Panc1 (cell line): ENCODE measurements at places on chromosomes 12 and 14.
A peak's percentile ranks its signal among the peaks of the same experiment; 100 is the strongest.

DNA sequence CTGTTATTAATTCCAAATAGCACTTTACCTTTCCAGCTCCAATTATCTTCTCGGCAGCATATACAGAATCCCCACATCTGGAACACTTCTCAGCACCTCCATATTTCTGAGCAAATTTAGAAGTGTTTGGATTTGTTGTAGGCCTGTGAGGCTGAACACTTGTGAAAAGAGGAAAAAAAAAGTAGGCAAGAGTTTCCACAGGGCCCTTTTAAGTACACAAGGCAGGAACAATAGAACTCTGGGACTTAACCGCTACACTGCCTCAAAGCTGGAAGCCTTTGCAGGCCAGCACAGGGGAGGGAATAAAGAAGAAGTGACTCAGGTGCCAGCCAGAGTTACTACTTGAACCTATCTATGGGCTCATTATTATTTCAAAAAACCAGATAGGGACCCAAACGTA lies 18.6 kb downstream of the CSRP2 start:
- no peak for DNase-seq

DNA sequence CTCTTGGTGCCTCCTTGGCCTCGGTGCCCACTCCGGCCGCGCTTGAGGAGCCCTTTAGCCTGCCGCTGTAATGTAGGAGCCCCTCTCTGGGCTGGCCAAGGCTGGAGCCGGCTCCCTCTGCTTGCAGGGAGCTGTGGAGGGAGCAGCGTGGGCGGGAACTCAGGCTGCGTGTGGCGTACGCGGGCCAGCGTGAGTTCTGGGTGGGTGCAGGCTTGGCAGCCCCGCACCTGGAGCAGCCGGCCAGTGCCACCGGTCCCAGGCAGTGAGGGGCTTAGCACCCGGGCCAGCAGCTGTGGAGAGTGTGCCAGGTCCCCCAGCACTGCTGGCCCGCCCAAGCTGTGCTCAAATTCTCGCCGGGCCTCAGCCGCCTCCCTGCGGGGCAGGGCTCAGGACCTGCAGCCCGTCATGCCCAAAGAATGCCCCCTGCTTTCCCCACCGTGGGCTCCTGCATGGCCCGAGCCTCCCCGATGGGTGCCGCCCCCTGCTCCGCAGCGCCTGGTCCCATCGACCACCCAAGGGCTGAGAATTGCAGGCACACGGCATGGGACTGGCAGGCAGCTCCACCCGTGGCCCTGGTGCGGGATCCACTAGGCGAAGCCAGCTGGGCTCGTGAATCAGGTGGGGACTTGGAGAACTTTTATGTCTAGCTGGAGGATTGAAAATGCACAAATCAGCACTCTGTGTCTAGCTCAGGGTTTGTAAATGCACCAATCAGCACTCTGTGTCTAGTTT lies 129.2 kb downstream of the PAWR start:
- no peak for DNase-seq

GRCh38 chr12:77113971-77114370 lies 48.6 kb upstream of the E2F7 start:
- DNase-seq = no peak

- no peak for DNase-seq
Measured at GRCh38 chr14:93285044-93285443, 47.8 kb downstream of the BTBD7 start.

DNA sequence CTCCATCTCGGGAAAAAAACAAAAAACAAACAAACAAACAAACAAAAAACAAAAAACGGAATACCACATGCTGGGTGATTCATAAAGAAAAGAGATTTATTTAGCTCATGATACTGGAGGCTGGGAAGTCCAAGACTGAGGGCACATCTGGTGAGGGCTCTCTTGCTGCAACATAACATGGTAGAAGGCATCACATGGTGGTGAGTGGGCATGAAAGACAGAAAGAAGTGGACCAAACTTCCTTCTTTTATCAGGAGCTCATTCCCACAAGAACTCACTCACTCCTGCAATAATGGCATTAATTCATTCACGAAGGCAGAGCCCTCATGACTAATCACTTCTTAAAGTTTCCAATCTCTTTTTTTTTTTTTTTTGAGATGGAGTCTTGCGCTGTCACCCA lies 8.0 kb upstream of the LGMN start:
- DNase-seq = no peak

GRCh38 chr12:18239526-18239925 lies 21.8 kb upstream of the PIK3C2G start:
- no peak for DNase-seq

DNA sequence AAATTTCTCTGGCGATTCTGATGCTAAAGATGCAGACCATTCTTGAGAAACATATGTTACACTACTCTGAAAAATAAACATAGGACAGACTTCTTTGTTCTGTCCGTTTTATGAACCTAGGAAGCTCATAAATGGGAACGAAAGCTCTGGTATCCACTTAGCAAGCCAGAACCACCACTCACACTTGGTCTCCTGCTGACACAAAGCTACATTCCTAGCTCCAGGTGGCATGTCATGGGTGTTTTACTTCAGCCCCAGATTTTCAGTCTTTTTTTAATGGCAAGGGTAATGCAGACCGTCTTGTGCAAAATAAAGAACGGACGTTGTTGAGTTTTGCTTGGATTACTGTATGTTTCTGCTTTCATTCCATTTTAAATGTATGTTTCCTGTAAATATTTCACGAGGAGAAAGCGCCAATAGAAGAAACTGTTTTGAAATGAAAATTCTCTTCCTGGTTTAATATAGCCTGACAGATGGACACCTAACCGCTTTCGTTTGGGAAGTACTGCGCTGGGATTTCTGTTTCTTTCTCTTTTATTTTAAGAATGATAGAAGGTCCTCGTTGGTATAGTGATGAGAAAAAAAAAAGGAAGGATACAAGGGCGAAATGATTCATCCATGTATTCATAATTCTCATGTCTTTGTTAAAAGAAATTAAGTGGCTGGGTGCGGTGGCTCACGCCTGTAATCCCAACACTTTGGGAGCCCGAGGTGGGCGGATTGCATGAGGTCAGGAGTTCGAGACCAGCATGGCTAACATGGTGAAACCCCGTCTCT lies 871 bp upstream of the COQ5 start:
- DNase-seq = no peak

- no peak for DNase-seq
Measured at GRCh38 chr14:66074537-66074936, 411.6 kb upstream of the CCDC196 start.

- no peak for DNase-seq
Measured at GRCh38 chr12:128872303-128872702, 19.0 kb downstream of the GLT1D1 start.

- no peak for DNase-seq
Measured at GRCh38 chr12:56375598-56376434, 13.2 kb upstream of the APOF start.

DNA sequence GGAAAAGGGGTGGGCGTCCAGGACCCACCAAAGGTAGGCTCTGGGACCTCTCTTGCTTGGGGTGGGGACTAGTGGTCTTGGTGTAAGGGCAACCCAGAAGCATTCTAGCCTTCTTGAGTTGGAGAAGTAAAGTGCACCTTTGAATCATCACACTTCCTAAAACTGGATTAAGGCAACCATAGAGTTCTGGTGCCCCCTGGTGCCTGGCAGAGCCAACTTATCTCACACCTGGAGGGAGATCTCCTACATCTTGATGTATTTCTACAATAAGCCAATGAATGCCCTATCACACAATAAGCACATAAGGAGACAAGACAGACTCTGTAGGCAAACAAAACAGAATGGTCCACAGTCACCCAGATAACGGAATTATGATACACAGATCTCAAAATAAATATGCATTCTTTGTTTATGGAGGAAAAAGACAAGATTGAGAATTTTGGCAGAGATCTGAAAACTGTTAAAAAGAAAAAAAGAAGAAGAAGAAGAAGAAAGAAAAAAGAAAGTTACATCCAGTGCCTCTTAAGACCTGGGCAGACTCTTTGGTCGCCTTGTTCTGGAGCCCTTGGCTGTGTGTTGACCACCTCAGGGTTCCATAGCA lies 95.9 kb upstream of the PPP2R5C start:
- peak; percentile 22 for DNase-seq

DNA sequence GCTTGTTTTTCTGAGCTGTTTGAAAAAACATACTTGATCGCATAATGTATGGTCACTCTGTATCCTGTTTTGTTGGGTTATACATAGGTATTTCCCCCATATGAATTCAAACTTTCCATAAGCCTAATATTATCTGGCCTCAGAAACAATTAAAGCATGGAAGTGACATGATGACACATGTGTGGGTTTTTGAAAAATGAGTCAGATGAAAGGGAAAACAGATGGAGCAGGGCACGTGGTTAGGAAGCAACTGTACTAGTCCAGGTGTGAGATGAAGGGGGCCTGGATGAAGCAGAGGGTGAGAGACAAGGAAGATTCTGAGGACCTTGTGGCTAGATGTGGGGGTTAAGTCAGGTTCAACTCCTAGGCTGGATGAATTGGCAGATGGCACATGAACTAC lies 92.7 kb upstream of the DNM1L start:
- peak; percentile 8 for DNase-seq

DNA sequence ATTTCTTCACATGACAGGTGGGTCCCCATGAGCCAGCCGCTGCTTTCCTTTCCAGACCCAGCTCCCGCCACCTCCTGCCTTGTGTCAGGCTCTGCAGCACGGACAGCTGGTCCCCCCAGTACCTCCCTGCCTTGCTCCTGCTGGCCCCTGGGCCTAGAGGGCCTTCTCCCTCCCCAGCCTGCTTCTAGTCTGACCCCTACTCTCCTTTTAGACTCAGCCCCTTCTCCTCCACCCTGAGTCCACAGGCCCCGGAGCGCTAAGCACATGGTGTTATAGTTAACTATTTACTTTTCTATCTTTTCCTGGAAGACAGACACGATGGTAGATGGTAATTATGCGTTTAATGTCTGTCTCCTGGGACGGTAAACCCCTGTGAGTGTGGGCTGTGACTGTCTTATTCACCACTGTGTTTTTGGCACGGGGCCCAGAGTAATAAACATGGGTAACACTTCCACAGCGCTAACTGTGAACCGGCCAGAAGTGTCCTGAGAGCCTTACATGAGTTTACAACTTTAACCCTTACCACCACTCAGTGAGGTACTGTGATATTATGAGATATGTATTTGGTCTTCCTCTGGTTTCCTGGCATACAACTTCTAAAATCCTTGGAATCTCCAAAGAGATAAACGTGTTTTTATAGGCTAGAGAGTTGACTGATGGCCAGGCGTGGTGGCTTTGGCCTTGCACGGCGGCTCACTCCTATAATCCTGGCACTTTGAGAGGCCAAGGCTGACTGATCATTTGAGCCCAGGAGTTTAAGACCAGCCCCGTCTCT lies 41.2 kb downstream of the DGLUCY start:
- no peak for DNase-seq

DNA sequence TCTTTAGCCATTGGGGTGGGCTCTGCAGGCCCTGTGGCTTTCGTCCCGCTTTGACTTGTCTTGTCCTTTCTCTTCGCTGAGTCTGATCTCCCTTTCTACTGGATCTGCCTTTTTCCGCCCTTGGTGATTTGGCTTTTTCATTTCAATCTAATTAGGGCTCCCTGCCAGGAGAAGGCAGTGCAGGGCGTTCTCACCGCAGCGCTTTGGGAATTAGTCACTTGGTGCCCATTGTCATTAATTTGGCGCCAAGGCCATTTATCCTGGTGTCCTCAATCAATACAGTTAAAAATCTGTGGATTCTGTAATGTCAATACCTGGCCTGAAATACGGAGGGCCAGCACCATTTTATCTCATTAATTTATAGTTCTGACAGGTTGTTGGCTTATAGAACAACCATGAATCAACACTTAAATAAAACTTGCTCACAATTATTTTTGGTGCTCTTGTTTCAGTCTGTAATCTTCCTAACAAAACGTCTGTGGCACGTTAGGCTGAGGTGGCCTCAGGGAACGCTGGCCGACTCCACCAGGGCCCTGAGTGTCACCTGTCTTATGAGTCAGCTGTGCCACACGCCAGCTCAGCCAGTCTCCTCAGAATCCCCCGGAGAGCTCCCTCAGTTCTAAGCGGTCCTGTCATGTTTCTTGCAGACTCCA lies 115.7 kb downstream of the BEGAIN start:
- DNase-seq = no peak

GRCh38 chr12:72077111-72077820 lies 138.6 kb downstream of the TPH2 start:
- DNase-seq = no peak
